ENCODE measurements at places on chromosomes 3 and 15. TPM values are rescaled to one million over a fixed set of nuclear protein-coding genes. Genes with fewer than 3 reads are reported as not detected.

RETNLB gene
- total RNA-seq = 1.1 TPM

CLRN1 gene
- not detected for total RNA-seq

OR5K1 gene
- not detected for total RNA-seq

CLDN11 gene
- total RNA-seq = 4.7 TPM

DNA sequence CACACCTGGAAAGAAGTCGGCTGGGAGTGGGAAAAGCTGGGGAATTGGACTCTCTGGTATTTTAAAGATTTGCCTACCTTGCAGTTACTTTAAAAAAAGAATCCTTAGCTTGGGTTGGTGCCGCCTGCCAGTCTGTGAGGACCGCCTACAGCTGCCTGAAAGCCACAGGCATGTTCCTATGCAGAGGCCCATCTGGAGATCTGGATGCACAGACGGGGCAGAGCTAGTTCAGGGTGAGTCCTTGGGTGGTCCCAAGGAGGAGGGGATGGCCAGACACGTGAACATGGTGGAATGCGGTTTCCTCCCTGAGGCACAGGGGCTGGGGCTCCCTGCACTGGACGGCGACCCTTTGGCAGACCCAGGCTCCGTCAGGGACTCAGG, 113.2 kb upstream of the IQSEC1 start:
- DNase-seq = no peak
- no peak overlapping the region for H3K27ac ChIP-seq
- peaks cover 24% of the 10 kb centered on the region for H3K27me3 ChIP-seq
- no peak overlapping the region for H3K4me3 ChIP-seq
- H3K4me1 ChIP-seq = no peaks in the 10 kb centered on the region

DNA sequence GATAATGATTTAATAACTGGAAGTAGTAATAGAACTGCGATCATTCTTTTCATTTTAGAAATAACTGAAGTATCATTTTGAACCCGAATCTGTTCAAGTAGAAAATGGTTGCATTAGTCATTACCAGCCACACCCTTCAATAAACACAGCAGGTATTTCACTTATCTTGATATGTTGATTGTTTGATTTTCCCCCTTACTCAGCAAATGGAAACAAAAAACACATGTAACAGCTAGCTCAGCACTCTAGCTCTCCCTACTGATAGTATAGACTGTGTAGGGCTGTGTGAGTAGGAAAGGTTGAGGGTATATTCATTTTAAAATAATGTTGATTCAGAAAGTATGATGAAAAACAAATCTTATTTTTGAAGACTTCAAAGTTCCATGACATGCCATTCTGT, 1.1 kb upstream of the GPR149 start:
- H3K36me3 ChIP-seq = peaks cover 3% of the 10 kb centered on the region
- no peak overlapping the region for H3K4me3 ChIP-seq
- no peak overlapping the region for H3K27ac ChIP-seq
- H3K4me1 ChIP-seq = peaks cover 14% of the 10 kb centered on the region
- no peak for DNase-seq
- peaks cover 60% of the 10 kb centered on the region for H3K27me3 ChIP-seq

GRCh38 chr3:141243271-141243707, 11.7 kb downstream of the PXYLP1 start:
- H3K4me1 ChIP-seq = peaks cover 24% of the 10 kb centered on the region
- H3K4me3 ChIP-seq = no peak overlapping the region

DNA sequence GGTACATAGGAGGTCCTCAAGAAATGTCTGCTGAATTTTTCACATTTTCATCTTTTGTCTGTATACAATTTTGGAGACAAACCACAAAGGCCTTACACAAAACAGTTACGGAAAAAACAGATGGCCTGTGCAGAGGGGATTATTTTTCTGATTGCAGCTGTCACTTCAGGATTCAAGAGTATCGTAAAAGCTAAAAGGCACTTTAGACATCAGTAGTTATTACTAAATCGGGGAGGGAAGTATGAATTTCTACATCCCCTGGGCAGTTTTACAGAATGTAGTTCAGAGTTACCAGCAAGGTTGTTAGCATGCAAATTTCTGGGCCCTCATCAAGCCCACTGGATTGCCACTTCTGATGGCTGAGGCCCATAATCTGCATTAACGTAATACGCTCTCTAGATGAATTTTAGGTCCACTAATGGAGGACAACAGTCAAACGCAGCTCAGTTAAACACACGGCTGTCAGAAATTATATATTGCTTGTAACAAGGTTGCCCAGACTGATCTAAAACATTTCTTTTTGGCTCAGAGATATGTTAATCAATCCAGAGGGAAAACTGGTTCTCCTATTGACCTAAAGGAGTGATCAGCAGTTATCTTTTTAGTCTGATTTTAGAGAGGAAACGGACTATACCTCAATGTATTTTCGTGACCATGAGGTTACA, 1.1 kb downstream of the RIOX2 start:
- peaks cover 34% of the 10 kb centered on the region for H3K4me1 ChIP-seq
- H3K27ac ChIP-seq = peak overlapping the region; percentile 96
- H3K36me3 ChIP-seq = peaks cover 15% of the 10 kb centered on the region
- peaks cover 4% of the 10 kb centered on the region for H3K27me3 ChIP-seq
- DNase-seq = no peak

DNA sequence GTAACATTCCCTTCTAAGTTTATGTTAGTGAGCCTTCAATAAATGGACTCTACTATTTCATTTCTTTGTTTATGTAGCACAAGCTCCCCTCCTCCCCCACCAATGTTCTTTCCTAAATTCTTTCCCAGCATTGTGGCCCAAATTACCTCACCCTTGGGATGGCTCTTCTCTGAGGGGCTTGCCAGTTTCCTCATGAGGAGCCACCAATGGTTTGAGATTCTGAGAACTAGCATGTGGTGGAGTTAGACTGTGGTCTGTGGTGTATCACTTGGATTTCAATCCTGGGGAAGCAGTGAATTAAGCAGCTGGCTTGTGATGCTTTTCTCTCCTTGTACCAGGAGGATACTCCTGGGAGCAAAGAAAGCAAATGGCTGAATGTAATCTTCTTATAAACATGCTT, 50.0 kb upstream of the NPHP3 start:
- H3K36me3 ChIP-seq = no peaks in the 10 kb centered on the region
- DNase-seq = no peak
- no peaks in the 10 kb centered on the region for H3K4me1 ChIP-seq

- no peaks in the 10 kb centered on the region for H3K4me1 ChIP-seq
- DNase-seq = no peak
- H3K27ac ChIP-seq = no peak overlapping the region
- H3K27me3 ChIP-seq = no peaks in the 10 kb centered on the region
Measured at GRCh38 chr15:52150043-52150825, 37.7 kb upstream of the BCL2L10 start.

DNA sequence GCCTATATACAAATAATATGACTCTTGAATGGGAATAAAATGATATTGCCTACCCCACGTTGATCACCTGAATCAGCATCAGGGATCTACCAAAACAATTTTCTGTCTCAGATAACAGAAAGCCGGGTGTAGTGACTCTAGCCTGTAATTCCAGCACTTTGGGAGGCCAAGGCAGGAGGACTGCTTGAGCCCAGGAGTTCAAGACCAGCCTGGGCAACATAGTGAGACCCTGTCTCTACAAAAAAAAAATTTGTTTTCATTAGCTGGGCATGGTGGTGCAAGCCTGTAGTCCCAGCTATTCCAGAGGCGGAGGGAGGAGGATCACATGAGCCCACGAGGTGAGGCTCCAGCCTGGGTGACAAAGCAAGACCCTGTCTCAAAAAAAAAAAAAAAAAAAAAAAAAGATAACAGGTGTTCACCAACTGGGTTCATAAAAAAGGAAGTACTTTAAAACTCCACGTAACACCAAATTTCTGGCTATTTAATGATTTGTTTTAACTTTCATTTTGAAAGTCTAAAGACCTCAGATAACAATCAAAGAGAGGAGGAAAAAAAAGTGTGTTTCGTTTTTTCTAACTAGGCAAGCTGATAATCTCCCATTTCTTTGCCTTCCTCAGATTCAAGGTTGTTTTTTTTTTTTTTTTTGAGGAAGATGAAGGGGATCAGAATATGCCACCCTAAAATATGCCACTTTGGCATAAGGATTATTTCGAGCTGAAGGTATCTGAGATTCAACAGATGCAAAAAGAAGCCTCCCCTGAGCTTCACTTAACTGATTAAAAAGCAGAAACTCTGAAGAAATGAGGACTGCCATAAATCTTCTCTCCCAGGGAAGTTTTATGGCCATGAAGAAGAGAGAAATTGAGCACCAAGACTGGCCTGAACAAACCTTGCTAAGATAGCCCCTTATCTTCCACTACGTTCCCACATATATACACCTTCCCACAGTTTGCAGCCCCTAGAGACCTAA, 44.1 kb downstream of the TRANK1 start:
- H3K4me1 ChIP-seq = peaks cover 8% of the 10 kb centered on the region
- H3K36me3 ChIP-seq = peaks cover 7% of the 10 kb centered on the region
- H3K27me3 ChIP-seq = no peaks in the 10 kb centered on the region
- no peak overlapping the region for H3K4me3 ChIP-seq
- no peak for DNase-seq
